ENCODE measurements at places on chromosomes 7 and 10.

GRCh38 chr7:100584054-100584682 is 1.8 kb downstream of the LRCH4 start:
- no peak for DNase-seq

DNA sequence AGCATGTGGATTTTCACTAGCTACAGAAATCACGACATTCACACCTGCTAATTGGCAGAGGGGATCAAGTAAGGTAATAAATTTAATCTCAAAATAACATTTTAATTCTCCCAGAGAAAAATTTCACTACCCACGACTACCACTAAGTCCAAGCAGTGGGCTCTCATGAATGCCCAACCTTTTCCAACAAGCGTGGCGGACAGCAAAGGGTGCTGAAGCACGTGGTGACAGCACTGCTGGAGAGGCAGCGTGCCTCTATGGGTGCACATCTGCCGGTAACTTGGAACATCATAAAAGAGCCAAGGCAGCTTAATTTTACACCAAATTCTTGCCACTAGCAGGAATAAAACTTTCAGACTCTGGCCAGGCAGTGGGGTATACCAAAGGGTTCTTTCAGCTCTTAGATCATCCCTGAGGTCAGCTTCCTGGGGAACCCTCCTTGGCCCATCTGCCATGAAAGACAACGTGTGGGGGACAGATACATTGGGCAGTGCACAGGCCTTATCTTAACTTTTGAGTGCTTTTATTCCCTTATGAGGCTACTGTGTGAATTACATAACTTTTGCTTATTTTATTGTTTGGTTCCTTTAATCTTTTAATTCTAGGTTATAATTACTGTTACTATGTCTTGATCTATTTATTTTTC is 206.7 kb upstream of the KCTD7 start:
- no peak for DNase-seq

- DNase-seq, result no peak
Measured at GRCh38 chr7:83684928-83685327, 36.0 kb upstream of the SEMA3E start.

GRCh38 chr7:86645225-86645608 is 1.5 kb downstream of the GRM3 start:
- no peak for DNase-seq

Measured in activated CD4-positive, CD25-positive, alpha-beta regulatory T cell treated with anti-CD3 and anti-CD28 coated beads, Interleukin-2, amount 50 U/mL, for 72 hours (primary cell).